Omental fat pad (tissue), 4 donors: ENCODE measurements at places on chromosomes 7 and 10. TPM values are rescaled to one million over a fixed set of nuclear protein-coding genes. Genes with fewer than 3 reads are reported as not detected.

The UCMA gene
- not detected for total RNA-seq

The HOXA4 gene
- 3.8 TPM for total RNA-seq

The NACAD gene
- 3.2 TPM for total RNA-seq

The CALN1 gene
- 0.16 TPM for total RNA-seq

The BRAT1 gene
- 22.7 TPM for total RNA-seq
